ENCODE measurements at places on chromosomes 4 and X.

DNA sequence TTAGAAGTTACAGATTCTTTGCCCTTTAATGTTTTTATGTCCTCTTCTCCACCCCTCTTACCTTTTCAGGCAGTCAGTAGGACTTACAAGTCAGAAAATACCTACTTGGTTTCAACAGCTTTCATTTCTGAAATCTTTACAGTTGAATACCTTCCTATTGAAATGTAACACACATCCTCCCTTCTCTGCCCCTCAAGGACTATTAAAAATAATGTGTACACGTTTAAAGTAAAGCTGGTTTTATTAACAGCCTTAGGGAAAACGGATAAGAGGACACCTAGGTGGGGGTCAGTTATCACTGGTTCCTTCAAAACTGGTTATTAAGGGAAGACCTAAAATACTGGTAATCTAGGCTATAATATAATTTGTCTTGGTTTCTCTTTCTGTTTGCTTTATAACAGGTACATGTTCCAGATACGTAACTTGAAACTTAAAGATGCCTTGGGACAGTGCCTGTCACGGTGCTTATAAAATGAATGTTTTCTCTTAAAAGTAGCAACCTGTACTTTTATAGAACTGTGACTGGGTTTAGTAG lies 1.8 kb downstream of the CCSER1 start:
- no peak for DNase-seq

GRCh38 chrX:139058831-139059495 lies 347.4 kb upstream of the FGF13 start:
- DNase-seq, result no peak

DNA sequence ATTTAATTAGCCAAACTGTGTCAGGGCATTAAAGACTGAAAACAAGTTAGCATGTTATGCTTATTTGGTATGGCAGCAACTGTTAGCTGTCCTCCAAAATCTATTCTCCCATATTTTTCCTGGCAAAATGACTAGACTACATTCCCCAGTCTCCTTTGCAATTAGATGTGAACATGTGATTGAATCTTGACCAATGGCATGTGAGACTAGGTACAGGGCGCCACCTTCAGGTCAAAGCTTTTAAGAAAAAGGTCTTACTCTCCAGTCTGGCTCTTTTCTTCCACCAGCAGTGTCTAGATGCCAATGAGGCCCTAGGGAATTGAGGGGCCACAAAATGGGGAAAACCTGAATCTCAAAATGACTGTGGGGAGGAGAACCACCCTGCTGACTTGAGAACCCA lies 408.2 kb downstream of the SMARCA1 start:
- DNase-seq, result no peak

DNA sequence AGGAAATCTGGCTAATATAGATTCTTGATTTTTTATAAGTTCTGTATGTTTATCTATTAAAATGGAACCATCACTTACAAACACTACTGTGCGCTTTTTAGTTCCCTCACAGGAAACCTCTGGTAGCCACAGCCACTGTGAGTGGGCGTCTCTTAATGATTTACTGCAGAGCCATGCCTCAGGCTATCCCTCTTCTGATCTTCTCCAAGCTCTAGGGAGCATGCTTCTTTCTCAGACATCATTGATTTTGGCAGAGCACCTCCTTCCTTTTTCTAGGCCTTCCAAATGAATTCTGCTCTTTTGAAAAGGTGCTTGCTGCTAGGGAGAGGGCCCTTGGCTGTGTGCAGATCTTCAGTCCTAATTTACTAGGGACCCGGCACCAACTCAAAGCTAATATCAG lies 61.1 kb upstream of the STS start:
- no peak for DNase-seq

DNA sequence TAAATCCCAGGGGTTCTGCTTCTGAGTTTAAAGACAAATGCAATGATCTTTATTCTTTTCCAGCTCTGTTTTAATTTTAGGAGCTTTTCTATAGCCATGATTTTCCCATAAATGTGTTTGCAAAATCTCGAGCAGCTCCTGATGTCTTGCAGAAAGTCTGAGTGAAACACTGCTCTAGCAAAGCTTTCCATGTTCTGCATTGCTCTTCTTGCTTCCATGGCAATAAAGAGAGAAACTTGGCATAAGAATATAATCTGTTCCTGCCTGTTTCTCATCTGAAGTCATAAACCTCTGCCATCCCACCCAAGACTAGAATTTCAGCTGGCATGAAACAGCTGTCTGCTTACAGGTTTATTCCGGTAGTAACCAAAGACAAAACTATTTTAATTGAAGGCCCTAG lies 254.5 kb downstream of the SPRY1 start:
- peak; percentile 77 for DNase-seq

GRCh38 chrX:66163849-66164411 lies at the start of gene HEPH:
TSS of gene HEPH (plus strand) at chrX:66164247. CDS start at chrX:66170571, 6,324 bp downstream.
- DNase-seq, result peak; percentile 40

GRCh38 chr4:73388887-73389286 lies 15.2 kb upstream of the ALB start:
- DNase-seq, result no peak

DNA sequence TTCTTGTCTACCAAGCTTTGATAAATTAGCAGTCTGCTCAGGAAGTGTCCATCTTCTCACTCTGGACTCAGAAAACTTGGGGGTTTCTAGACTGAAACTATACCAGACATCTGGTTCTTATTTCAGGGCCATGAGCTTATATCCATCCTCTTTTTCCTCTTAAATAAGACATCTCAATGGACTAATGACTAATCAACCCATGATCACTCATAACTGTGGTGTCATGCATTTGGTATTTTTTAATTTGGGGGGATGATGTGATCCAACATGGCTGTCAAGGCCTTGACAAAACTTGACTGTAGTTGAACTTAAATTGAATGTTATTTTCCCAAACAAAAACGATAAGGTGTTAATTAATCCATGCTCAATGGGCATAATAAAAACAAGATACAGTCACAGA lies 87.8 kb downstream of the GPRASP3 start:
- DNase-seq, result no peak

DNA sequence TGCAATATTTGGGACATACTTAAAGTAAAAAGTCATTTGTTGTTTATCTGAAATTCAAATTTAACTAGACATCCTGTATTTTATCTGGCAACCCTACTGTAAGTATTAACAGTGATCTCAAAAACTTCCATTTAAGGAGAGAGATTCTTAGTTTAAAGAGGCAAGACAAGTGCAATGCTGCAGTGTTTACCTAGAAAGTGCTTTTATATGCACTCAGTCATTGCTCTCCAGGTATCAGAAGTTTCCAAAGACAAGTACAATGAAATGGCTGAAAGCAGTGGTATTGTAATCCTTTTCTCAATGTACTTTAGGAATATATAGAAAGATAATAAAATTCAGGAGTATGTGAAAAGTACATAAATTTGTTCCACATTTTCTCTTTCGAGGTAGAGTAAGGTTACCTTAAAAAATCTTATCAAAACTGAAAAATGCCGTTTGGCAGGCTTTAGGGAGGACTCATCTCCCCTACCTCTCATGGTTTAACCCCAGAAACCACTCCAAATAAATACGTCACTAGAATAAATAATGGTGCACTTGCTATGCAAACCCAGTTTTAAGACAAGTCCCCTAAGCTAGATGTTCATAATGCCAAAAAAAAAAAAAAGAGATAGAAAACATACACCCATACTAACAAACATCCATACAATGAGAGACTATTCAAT lies 45.7 kb downstream of the ELF2 start:
- DNase-seq, result no peak

DNA sequence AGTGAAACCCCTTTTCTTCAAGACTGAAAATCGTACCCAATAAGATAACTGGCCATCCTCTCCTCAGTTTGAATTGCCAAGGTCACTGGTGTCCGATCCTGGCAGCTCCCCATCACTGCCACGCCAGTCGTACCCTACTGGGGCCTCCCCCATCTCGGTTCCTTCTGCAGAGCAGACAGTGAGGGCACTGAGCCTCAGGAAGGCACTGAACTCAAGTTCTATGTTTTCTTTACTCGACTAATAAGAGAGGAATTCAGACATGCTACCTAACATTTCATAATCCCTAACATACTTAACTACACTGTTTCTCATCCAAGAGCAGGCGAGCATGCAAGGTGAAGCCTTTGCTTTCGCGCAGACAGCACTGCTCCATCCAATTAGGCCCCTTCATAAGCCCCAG lies 23.4 kb downstream of the ZFYVE28 start:
- no peak for DNase-seq

DNA sequence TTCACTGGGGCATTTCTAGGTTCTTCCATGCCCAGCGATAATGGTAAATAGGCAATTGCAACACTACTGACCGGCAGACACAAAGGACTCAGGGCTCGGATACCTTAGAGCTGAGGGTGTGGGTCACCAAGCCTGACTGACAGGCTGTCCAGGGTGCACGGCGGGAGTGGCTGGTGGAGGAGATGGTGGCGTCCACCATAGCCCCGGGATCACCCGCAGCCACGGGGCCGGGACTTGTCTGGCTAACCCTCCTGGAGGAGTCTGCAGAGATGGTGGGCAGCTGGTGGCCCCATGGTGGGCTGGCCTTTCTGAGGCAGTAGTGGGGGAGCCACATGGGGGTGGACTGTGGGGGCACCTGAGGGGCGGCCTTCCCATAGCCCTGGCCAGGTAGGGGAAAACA lies 11.7 kb upstream of the ABLIM2 start:
- no peak for DNase-seq

GRCh38 chr4:30718641-30719453 lies 1.3 kb upstream of the PCDH7 start:
- DNase-seq, result peak; percentile 73

DNA sequence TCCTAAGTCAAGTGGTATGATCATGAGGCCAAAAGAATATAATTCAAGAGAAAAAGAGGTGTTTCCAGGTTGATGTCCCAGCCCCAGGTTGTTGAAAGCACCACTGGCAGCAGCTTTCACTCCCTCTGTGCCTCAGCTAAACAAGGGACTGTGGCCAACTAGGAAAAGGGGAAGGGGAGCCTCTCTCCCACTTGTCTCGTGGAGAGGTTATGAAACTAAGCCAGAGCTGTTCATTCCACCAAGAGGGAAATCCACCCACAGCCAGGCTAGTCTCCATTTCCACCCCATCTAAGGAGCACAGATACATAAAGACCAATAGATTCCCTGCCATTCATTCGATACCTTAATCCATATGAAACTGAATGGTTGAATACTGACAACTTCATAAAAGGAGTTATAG lies 8.1 kb downstream of the ANXA5 start:
- no peak for DNase-seq

- no peak for DNase-seq
Measured at GRCh38 chr4:67366311-67366861, 178.9 kb downstream of the CENPC start.

DNA sequence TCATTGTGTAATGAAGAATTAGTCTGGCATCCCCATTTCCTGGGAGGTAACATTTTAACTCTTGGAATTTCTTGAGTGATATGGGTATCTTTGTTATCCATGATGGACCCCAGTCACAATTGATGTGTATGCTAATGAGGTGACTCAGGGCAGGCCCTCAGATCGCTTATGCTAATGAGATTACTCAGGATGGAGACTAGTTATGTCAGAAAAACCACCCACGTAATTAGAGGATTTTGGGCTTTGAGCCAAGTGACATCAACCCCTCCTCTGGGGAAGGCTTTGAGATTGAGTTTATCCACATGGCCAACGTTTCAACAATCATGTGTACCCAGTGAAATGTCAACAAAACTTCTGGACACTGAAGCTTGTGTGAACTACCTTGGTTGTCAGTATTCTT lies 772.7 kb downstream of the STPG2 start:
- no peak for DNase-seq

DNA sequence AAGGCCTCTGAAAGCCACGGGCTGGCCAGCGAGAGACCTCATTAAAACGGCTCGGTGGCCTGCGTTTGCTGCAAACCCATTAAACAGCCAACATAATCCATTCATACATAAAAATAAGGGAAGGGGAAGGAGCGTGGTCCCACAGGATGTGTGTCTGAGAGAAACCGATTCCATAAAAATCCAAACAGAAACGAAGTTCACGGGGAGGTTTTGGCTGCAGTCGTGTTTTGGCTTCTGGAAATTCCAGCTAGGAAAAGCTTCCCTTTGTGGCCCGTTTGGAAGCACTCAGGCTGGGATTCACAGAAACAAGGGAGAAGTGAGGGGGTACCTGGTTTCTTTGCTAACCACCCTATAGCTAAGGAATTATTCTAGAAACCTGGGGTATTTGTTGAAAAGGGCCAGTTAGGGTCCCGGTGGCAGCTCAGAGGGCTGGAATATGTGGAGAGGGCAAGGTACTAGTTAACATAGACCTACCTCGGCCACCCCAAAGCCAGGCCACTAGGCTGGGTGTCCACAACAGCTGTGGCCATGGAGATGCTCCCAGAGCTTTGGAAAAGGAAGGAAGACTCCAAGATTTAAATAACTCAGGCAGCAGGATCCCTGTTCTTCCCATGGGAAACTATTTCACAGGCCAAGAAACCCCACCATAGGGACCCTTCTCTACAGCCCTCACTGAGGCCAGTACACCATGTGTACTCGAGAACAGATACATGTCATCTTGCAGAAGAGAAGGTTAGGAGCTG lies 166.8 kb downstream of the BCOR start:
- DNase-seq, result no peak

- no peak for DNase-seq
Measured at GRCh38 chrX:53239474-53239873, 14.5 kb upstream of the KDM5C start.

GRCh38 chr4:41452484-41453225 lies 85.3 kb upstream of the LIMCH1 start:
- DNase-seq, result no peak

- DNase-seq, result no peak
Measured at GRCh38 chrX:42102586-42103282, 179.4 kb upstream of the CASK start.

DNA sequence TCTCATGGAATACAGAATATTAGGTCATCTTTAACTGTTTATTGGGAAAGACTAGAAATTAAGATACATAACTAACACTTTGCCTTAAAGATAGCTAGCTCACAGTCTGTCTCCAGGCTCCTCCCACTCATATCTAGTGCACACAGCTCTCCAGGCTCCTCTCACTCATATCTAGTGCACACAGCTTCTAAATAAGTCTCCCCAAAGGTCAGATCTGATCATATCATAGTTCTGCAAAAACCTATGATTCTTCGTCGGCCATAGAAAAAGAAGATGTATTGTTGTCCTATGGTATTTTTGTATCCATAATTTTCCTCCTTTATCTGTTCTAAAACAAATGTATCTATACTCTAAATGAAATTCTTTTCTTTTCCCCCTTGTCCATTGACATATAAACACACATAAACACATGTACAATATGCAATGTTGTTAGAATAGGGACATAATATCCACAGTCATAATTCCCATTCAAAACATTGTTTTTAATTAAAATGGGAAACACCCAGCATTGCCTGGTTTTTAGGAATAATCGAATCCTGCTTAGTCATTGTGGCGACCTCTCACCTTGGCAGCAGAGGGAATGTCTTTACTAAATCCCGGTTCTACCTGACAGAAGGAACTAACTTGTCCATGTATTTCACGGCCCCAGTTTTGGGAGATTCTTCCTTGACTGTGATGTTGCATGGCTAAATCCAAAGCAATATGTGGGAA lies 1282.0 kb downstream of the PCDH7 start:
- DNase-seq, result no peak

GRCh38 chr4:74539044-74539790 lies 94.3 kb downstream of the AREG start:
- DNase-seq, result no peak

- DNase-seq, result no peak
Measured at GRCh38 chr4:32462944-32463343, 1742.8 kb downstream of the PCDH7 start.

All from brain (organoid and tissue), 16 donors.